MM.1S (cell line): ENCODE measurements at places on chromosomes 16 and 17.

DNA sequence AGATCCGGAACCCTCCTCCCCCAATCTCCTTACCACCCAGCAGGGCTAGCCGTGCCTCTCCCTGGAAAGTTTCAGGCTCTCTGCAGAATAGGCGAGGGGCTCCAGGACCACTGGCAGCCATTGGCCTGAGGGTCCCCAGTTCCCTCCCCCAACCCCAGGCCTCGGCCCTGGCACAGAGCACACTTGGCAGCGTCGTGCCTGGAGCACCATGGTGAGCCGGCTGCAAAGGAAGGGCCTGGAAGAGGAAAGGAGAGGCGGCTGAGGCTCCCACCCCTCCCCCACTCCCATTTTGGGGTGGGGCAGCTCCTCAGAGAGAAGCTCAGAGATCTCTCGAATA, 369 bp upstream of the BTBD17 start:
- DNase-seq = no peak

DNA sequence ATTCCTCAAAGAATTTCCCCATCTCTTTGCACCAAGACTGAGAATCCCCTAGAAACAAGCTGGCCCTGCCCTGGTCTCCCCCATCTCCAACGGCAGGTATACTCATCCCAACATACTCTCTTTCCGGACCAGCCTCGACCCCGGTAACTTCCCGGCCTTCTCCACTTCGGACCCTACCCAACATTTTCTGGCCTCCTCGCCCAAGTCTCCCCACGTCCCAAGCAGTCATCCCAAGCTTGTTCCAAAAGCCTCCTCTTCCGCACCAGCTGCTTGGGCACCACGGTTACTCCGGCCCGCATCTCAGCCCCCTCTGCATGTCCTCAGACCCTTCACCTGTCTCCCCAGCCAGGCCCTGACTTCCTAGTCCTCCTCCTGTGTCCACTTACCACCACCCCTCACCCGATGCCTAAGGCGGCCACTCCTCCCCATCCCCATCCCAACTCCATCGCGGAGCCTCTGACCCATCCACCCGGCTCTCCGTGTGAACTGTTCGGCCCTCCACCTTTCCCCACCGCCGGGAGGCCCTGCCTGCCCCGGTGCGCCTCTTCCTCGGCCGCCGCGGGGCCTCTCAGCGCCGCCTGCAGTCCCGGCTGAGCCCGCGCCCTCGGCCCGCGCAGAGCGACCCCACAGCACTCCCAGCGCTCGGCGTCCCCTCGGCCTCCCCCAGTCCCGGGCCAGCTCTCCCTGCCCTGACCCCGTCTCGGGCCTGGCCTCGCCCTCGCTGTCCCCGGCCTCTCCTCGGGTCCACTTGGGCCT, 994 bp downstream of the PITPNA start:
- peak; percentile 40 for DNase-seq

DNA sequence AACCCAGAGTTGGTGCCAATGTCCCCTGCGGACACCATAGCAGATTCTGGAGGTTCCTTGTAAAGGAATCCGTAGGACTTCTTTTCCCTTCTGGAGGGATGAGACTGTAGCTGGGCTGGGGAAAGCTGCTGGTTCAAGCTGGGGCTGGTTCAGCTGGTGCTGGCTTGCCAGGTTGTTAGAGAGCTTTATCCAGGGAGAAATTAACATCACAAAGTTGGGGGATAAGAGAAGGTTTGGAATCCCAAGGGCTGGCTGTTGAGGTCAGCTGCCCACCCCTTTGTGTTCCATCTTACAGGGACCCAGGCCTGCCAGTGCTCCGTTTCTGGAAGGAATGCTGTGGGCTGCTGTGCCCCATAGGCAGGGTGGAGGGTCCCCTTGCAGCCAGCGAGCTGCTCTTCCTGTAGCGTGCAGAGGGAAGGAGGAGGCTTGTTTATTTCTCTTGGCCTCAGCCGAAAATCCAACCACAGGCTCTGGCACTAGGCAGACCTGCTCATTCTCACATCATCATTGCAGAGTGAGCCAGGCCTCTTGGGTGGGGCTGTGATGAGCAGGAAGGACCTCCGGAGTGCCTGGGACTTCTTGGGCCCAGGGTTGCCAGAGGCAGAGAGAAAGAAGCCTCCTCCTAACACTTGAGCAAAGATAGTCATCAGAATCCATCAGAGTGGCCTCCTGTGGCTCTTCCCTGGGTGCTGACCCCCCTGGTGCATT, 251.1 kb downstream of the SEC14L1 start:
- DNase-seq = no peak

DNA sequence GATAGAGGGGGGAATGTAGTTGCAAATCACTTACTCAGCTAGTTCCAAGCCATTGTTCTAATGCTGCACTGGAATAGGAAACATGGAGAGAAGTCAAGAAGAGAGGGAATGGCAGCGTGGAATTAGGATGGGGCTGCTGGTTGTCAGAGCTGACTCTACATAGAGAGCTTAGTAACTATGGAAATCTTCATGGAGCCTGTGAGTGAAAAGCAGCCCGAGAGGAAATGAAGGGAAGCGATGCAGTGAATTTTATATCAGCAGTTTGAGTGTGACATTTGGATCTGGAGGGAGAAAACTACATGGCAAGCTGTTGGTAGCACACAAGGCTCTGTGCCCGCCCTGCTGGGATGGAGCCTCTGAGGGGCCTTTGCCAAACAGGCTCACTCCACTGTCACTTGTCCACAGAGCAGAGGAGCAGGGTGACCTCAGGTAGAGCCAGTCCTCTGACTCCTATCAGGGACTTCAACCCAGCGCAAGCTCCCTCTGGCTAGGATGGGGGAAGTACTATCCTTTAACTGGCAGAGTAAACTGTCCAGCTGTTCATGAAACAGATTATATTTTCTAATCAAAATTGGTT, 27.9 kb upstream of the PMFBP1 start:
- DNase-seq = no peak

DNA sequence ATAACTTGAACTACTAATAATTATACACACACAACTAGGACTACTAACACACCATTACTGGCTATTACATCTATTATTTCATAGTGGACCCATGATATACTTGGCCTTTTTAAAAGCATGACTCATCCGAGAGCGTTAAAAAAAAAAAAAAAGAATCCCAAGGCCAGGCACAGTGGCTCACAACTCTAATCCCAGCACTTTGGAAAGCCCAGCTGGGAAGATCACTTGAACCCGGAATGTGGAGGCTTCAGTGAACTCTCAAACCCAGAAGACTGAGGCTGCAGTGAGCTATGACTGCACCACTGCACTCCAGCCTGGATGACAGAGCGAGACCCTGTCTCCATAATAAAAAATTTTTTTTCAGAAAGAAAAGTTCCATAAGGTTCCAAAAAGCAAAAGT, 3.1 kb downstream of the GLG1 start:
- DNase-seq = no peak

DNA sequence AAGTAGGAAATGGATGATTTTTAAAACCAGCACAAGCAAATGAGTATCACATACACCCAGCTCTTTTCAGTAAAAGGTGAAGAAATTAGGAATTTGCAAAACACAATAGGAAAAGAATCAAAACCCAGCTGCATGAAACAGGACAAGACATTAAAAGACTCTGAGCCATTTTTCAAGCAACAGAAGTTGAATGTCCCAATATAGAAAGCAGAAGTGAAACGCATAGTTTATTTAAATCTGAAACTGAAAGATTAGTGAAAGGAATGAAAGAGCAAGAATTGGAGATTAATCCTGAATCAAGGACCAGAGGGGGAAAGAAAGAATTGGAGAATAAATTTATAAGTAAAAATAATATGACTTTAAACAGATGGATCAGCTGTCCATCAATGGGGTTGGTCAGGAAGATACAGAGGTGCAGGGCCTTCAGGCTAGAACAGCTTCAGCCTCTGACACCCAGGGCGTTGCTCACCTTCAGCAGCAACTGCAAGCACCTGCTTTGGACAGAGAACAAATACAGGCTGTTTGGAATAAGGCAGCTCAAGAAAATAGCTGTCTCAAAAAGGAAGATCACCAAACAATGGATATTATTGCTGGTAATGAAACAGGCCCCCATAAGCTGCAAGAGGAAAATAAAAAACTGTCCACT, 3.9 kb upstream of the ARHGAP17 start:
- DNase-seq = peak; percentile 58

GRCh38 chr17:72034000-72034399, 86.8 kb upstream of the SOX9 start:
- no peak for DNase-seq

DNA sequence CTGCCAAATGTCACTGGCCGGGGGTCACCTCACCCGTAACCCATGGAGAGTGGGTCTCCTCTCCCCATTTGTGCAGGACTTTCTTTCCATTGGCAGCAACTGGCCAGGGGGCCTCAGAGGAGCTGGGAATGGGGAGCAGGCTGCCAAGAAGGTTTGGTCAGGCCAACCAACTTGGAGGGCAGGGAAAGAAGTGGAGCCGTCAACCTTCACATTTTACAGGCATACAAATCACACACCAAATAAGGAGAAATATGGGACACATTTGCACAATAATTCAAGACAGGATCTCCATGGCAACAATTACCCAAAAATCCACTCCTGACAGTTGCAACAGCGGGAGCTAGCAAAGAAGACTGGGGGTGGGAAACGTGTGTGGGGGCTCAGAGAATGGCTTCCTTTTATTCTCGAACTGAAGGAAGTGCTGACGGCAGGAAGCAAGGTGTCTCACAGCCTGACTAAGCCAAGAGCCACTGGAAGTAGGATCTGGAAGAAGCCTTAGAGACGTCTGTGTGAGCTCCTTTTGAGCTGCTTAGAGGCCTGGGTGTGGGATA, 20.9 kb downstream of the RPRML start:
- DNase-seq = no peak

- no peak for DNase-seq
Observed at GRCh38 chr17:61478790-61479492, 26.7 kb downstream of the TBX4 start.

DNA sequence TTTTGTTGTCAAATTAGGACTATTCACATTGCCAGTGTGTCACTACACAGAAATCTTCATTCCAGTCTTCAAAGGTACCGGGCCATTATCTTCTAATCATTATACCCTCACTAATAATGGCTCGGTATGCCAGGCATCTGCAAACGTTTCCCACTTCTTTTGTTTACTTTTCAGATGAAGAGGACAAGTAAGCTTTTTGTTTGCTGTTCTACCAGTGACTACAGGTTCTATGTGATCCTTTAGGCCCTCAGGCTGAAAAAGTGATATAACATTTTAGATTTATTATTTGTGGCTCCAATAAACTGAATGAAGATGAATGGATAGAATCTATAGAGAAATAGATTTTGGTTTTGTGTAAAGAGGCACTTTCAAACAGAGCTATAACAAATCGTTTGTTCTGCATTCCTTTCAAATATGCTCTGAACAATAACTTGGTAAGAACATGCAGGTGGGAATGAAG, 403 bp upstream of the KRTAP3-1 start:
- DNase-seq = no peak

- DNase-seq = no peak
Observed at GRCh38 chr17:61352781-61353491, 46.7 kb upstream of the TBX2 start.

DNA sequence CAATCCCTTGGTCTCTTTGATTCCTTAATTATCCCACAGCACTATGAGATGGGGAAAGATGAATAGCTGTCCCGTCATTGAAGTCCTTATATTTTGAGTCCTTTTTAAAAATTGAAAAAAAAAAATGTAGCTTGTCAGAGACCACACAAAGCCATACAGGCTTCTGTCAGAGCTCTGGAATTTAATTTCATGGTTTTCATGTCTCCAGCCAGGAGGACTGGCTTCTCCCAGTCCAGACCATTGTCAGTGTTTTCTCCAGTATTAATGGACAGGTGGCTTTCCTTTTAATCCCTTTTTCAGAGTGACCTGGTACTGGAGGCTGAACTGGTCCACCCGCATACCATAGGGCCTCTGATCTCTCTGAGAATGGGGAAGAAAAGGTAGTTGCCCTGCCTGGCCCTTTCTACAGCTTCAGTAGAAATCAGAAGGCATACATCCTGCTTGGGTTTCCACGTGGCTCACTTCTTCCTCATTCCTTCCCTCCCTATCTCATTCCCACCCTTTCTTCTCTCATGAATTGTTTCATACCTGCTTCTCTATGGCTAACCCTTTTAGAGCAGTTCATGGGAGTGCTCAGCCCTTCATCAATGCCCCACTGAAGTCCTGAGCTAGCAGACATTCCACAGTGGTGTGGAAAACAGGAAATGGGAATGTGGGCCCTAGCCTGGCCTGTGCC, 29.1 kb downstream of the TRIM16 start:
- DNase-seq = no peak

DNA sequence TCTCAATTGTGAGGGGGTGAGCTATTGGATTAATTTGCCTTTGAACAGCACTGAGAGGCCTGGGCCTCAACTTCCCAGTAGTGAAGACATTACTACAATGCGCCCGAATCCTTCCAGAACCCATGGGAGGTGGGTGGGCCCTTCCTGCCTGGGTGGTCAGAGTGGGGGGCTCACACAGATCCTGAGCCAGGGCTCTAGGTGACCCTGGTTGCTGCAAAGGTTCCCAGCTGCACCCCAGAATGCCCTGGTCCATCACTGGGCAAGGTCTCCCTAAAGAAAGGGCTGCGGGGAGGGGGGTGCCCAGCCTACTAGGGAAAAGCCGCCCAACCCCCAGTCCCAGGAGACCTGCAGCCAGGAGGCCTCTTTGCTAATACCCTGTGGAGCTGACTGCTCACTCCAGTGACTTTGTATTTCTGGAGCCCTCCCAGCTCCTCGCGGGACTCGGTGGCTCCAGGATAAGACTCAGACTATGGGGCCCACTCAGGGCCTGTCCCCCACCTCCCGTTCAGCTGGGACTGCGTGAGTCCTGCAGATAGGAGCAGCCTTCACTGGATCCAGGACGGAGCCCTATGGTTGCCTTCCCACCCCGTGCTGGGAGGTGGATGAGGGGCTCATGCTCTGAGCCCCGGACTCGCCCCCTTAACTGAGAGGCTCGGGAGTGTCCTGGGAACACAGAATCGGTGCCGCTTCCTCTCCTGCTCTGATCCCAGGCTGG, 40.2 kb downstream of the SLC7A5 start:
- no peak for DNase-seq

DNA sequence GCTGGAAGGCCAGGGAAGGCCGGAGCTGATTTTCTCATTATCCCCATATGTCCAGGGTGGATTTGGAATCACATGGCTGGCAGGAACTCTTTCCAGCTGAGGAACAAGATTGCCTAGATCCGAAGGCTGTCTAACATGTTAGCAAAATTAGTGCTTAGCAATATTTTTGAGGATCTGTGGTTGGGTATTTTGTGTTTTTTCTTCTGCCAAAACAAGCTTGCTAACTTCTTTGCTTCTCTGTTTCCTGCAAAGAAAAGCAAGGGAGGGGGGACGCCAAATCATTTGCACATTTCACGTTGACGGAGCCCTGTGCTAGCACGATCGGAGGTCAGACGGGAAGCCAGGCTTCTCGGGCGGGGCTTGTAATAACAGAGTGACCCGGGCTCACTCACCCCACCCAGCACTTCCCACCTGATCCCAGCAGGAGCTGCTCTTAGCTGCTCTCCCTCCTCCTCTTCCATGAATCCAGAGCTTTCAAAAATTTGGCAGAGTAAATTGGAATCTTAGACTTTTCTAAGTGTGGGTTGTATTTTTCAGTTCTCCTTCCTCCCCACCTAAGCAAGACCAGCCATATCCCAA, 33.3 kb upstream of the FOXF1 start:
- DNase-seq = no peak

DNA sequence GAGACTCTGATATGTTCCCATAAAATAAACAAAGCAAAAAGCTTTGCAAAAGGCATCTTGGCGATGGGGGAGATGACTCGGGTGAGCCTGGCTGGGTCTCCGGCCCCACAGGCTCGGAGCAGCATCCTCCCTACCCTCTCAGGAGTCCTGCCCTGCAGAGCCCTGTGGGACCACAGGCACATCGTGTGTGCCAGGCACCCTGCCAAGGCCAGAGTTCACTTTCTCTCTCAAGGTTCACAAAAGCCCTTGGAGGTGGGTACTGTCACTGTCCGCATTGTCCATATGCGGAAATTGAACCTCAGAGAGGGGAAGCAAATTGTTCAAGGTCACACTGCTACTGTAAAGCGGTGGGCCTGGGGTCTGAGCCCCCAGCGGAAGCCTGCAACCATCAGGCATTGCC, 48.5 kb downstream of the CRISPLD2 start:
- DNase-seq = no peak
